ENCODE measurements at places on chromosomes 4 and X.

GRCh38 chr4:177960566-177960965 lies 518.3 kb upstream of the AGA start:
- no peak for DNase-seq

DNA sequence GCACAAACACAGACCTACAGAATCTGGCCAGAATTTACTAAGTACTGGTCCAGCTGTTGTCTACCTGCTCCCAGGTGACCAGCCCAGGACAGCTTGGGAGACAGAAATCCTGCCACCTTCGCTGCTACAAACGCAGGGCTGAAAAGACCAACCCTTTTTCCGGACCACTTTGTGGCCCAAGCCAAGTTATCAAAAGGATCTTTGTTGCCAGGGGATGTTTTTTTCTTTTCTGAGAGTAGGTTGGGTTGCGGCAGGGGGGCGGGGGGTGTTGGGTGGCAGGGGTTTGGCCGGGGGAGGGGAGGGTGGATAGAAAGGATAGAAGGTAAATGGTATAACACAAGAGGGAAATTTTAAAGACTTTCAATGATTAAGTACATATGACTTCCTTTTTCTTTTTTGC lies 63.4 kb downstream of the STOX2 start:
- no peak for DNase-seq

GRCh38 chr4:53026233-53026632 lies 164.1 kb downstream of the RASL11B start:
- DNase-seq: no peak

DNA sequence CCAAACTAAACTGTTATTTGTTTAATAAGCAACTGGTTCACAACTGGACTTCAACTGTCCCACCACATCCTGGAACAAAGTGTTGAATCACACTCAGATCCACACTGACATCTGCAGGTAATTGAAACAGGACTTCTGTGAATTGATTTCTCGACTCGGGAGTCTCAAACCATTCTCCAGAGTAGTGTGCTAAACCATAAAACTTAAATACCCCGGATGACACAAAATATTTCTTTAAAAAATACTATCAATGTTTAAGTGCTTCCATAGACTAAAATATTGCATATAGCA lies 95.4 kb upstream of the PLAC1 start:
- no peak for DNase-seq

- peak; percentile 14 for DNase-seq
Observed at GRCh38 chr4:147732518-147733235, 789 bp downstream of the ARHGAP10 start.

DNA sequence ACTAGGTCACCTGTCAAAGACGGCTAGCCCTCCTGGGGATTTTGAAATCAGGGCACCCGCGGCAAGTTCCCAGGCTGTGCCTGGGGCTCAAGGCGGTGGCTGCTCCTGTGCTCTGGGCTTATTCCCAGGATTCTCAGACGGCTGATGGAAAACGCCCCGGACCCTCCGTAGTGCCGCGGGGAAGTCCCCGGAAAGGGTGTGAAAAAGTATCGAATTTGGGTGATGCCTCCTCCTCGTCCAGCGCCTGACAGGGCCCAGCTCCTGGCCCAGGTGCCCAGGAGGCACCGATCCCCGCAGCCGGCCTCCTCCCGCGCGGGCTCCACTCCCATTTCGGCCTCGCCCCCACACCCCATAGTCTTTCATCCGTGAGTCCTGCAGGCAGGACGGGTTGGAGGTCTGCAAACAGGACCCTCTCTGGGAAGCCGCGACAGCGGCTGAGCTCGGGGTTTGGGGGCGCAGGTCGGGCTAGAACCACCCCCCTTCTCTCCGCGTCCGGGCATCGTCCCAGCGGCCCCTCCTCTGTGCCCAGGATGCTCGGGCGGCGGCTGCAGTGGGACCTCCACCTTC lies 1.1 kb upstream of the NSG1 start:
- no peak for DNase-seq

DNA sequence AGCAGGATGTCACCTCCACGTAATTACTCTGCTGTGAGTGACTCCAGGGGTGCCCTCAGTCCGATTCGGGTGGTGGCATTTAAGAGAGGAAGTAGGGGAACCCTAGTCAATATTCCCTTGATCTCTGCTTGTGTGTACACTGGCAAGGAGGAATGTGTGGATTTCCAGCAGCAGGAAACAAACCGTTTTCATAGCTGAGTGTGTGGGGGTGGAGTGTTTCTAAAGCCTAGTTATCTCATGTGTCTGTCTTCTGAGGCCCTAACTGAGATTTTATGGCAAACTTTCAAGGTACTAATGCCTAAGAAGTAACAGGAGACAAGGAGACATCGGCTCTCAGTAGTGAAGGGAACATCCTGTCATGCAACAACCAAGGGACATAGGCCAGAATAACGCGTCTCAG lies 6.6 kb upstream of the CLDN24 start:
- no peak for DNase-seq

- no peak for DNase-seq
Observed at GRCh38 chr4:30605616-30606190, 114.5 kb upstream of the PCDH7 start.
